ENCODE measurements at places on chromosomes 2 and 18. TPM values are rescaled to one million over a fixed set of nuclear protein-coding genes. Genes with fewer than 3 reads are reported as not detected.

TBR1 gene
- polyA plus RNA-seq, result 0.01 TPM

DPP4 gene
- polyA plus RNA-seq, result 0.59 TPM

CDH7 gene
- not detected for polyA plus RNA-seq

IL37 gene
- polyA plus RNA-seq, result not detected

SOS1 gene
- 4.9 TPM for polyA plus RNA-seq

GAL3ST2 gene
- polyA plus RNA-seq, result not detected

NRBP1 gene
- 238 TPM for polyA plus RNA-seq

ARL4C gene
- 0.46 TPM for polyA plus RNA-seq

PRKAG3 gene
- polyA plus RNA-seq, result 9.2 TPM

RPE gene
- 6.9 TPM for polyA plus RNA-seq

OR6B2 gene
- not detected for polyA plus RNA-seq

LNPK gene
- 8.8 TPM for polyA plus RNA-seq

ACTG2 gene
- polyA plus RNA-seq, result 4.0 TPM

RBM44 gene
- polyA plus RNA-seq, result 0.39 TPM

UGT1A6 gene
- polyA plus RNA-seq, result not detected

TMEM247 gene
- not detected for polyA plus RNA-seq

RIT2 gene
- not detected for polyA plus RNA-seq

RGPD4 gene
- polyA plus RNA-seq, result under 0.01 TPM

VWC2L gene
- not detected for polyA plus RNA-seq

CFAP65 gene
- polyA plus RNA-seq, result not detected

FHOD3 gene
- polyA plus RNA-seq, result 10.8 TPM

SEC11C gene
- 23.4 TPM for polyA plus RNA-seq

FBXO48 gene
- 0.87 TPM for polyA plus RNA-seq

MBD1 gene
- polyA plus RNA-seq, result 97.6 TPM

FLACC1 gene
- 3.8 TPM for polyA plus RNA-seq

NABP1 gene
- polyA plus RNA-seq, result 4.0 TPM

PSMA8 gene
- not detected for polyA plus RNA-seq

AMER3 gene
- polyA plus RNA-seq, result not detected

NDC80 gene
- polyA plus RNA-seq, result not detected

RNF152 gene
- 0.48 TPM for polyA plus RNA-seq

EFEMP1 gene
- polyA plus RNA-seq, result 8.5 TPM

FBXO15 gene
- polyA plus RNA-seq, result 0.17 TPM

NOL4 gene
- polyA plus RNA-seq, result 0.06 TPM

NT5C1B gene
- polyA plus RNA-seq, result not detected

TMEM37 gene
- 0.60 TPM for polyA plus RNA-seq

SNRNP200 gene
- 47.6 TPM for polyA plus RNA-seq

ARHGAP28 gene
- polyA plus RNA-seq, result 0.65 TPM

Data from psoas muscle (tissue), 8 donors.